ENCODE measurements at places on chromosomes 7 and 10.

DNA sequence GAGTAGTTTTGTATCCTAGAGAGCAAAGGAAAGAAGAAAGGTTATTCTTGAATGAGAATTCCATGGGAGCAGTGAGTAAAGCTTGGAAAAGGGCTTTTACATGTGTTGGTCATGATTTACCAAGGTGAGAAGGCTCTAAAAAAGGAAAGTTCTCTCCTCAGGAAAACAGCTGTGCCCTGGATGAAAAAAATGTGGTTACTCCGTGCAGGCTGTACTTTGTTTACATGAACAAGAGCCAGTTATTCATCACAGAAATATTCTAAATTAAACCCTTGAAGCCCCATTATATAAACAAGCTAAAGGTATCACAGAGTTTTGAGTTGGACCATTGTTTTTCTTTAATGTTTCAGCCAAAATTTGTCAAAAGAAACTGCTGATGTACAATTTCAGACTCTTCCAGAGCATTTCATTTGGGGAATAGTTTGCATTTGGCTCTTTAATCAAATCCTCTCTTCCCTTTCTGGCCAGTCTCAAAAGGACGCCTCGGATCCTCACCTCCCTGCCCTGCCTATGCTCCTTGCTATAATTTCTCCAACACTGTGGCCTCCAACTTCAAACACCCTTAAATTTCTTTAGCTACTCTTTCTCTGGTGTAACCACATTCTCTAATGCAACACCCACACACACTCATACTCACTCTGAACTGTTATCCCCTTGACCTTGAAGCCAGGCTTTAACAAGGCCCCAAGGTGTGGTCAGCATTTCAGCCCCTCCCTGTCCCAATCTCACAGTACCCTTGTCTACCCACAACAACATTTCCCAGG, 47.4 kb downstream of the AFAP1L2 start:
- DNase-seq: no peak

- DNase-seq: no peak
Measured at GRCh38 chr7:21543528-21544302, 876 bp downstream of the DNAH11 start.

- peak; percentile 92 for DNase-seq
Measured at GRCh38 chr10:99661377-99661763, 2.1 kb downstream of the ENTPD7 start.

DNA sequence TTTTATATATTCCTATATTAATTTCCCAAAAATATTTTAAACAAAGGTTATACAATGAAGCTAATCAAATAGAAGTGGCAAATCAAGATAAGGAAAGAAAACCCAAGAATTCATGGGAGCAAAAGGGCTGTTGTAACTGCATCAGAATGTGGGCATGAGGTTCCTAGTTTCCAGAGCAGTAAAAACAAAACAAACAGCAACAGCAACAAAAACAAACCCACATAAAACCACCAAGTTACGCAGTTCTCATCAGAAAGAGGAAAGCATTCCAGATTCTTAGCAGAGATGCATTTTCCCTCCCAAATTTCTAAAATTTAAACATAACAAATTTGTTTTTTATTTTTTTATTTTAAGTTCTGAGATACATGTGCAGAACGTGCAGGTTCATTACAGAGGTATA, 34.8 kb upstream of the MSMB start:
- DNase-seq: no peak

DNA sequence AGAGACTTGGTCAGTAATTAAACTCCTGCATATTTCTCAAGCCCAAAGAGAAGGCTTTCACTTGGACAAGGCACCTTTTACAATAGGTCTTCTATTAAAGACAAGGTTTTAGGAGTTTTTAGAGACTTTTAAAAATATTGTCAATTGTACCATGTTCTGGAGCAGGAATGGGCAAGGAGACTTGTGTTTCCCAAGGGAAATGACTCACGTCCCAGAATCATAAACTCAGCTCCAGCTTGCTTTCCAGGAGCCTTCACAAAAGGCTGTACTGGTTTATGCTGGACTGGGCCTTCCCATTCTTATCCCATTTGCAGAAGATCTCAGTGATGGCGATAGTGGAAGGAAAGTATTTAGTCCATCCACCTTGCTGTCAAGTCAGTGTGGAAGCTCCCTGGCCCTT, 7.8 kb upstream of the GLI3 start:
- DNase-seq: peak; percentile 33

DNA sequence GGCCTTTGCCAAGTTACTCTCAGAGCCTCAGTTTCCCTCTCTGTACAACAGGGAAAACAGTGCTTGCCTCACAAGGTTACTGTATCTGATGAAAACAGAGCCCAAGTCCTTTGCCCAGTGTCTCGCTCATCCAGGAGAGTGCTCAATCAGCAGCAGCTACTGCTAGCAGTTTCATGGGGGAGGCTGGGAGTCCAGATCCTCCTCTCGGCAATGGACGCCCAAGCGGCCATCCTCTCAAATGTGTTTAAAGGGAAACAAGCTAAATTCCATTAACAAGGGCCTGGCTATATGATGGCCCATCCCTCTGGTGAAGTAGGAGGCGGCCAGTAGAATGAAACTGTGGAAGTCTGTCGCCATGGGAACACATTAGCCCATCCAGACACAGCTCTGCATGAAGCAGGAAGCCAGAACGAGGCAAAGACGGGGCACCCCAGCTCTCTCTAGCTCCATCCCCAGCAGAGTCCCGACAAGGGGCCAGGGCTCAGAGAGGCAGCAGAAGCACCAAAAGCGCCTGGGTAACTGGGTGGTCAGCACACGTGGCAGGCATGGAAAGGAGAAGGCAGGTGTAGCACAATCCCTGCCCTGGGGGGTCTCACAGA, 35.2 kb downstream of the FAM53B start:
- DNase-seq: no peak

DNA sequence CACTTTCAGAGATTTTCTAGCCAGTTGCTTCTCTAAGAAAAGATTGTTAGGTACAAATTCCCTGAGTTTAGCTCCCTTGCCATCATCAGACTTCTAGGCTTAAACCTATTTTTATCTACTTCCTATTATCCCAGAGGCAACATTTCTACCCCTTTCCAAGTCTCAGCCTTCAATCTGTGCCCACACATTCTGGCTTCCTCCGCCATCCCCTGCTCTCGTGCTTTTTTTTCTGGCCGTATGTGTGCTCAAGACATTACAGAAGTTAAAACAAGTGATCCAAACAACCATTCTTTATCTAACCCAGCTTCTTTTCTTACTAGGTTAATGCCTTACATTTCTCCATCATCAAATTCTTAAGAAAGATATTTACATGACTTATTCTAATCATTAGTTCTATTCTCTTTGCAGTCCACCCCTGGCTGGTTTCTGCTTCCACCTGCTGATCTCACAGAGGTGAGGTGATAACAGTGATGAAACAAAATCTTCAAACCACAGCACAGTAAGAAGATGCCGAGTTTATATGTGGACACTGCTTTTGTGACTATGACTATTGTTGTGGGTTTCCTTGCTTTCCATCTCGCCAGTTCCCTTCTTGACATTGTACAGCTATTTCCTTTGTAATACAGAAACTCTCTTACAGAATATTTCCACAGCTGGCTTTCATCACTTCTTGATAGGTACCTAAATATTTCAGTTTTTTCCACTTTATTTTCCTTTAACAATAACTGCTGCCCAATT, 18.3 kb upstream of the CDK6 start:
- no peak for DNase-seq

GRCh38 chr10:100007231-100008141, 2.3 kb downstream of the DNMBP start:
- DNase-seq: no peak

GRCh38 chr7:84529480-84530205, 335.1 kb upstream of the SEMA3A start:
- peak; percentile 88 for DNase-seq

DNA sequence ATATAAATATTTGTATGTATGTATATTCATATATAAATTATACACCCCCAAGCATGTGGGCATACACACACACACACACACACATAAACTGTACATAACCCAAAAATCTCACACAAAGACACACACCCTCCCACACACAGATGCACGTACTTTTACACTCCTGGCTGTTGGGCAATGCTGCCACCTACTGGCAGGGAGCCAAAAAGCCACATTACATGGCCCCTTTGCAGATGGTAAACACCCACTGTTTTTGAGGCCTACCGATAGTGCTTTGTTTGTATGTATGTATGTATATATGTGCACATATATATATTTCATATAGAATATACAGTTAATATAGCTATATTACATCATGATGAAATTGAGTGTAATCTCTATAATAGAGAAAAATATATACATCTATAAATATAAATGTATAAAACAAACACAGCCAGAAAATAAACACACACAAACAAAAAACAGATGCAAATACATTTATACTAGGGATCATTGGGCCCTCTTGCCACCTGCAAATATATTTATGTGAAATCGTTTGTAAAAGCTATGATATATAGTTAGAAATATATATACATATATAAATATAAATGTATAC, 120.1 kb upstream of the ACBD5 start:
- DNase-seq: peak; percentile 52

- no peak for DNase-seq
Measured at GRCh38 chr10:69287181-69287580, 8.9 kb downstream of the HK1 start.

GRCh38 chr7:150567169-150567568, at the start of gene GIMAP4:
Gene GIMAP4, plus strand, starts transcription at chr7:150567390. Its CDS starts 2,512 bp downstream, at chr7:150569902.
- no peak for DNase-seq

DNA sequence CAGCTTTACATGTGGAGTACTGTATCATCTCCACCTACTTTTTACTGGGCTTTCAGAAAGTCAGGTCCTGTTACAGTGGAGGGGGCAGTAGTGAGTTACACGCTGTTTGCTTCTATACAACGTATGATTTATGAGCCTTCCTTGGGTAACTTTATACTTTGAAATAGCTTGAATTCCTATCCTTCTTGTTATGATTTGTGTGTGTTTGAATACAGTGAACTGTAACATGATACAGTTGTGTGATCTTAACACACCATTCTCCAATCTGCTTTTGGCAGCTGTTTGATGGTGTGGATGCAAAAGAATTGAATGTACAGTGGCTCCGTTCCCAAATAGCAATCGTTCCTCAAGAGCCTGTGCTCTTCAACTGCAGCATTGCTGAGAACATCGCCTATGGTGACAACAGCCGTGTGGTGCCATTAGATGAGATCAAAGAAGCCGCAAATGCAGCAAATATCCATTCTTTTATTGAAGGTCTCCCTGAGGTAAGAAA, 41.7 kb downstream of the SP8 start:
- peak; percentile 76 for DNase-seq

GRCh38 chr7:130369110-130369711, 11.1 kb upstream of the CPA1 start:
- peak; percentile 87 for DNase-seq

GRCh38 chr7:45914911-45915310, 6.2 kb downstream of the IGFBP3 start:
- DNase-seq: no peak

GRCh38 chr10:46283580-46284285, 3.1 kb upstream of the ANTXRL start:
- DNase-seq: no peak

DNA sequence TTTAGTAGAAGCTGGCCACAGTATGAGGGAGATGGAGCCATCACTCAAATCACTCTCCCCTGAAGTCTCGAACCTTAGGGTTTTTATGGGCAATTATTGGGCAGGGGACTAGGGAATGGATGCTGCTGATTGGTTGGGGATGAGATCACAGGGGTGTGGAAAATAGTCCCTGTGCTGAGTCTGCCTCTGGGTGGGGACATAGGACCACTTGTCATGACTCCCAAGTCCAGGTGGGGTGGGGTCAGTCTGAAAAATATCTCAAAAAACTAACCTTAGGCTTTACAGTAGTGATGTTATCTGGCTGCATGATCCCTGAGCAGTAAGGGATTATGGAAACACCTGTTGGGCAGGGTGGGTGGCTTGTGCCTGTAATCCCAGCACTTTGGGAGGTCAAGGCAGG, 98.6 kb downstream of the XRCC2 start:
- no peak for DNase-seq

DNA sequence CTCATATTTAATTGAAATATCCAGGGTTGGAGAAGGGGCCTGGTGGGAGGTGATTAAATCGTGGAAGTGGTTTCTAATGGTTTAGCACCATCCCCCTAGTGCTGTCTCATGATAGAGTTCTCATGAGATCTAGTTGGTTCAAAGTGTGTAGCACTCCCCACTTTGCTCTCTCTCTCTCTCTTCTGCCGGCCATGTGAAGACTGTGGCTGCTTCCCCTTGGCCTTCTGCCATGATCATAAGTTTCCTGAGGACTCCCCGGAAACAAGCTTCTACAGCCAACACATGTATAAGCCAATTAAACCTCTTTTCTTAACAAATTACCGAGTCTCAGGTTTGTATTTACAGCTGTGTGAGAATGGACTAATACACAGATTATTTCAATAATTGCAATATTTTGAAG, 305.8 kb upstream of the KCND2 start:
- DNase-seq: no peak

GRCh38 chr7:15719311-15719710, 32.8 kb upstream of the MEOX2 start:
- no peak for DNase-seq

GRCh38 chr7:78153285-78153684, 354.7 kb downstream of the PHTF2 start:
- DNase-seq: no peak

- DNase-seq: no peak
Measured at GRCh38 chr10:64648915-64649314, 1127.7 kb downstream of the REEP3 start.

DNA sequence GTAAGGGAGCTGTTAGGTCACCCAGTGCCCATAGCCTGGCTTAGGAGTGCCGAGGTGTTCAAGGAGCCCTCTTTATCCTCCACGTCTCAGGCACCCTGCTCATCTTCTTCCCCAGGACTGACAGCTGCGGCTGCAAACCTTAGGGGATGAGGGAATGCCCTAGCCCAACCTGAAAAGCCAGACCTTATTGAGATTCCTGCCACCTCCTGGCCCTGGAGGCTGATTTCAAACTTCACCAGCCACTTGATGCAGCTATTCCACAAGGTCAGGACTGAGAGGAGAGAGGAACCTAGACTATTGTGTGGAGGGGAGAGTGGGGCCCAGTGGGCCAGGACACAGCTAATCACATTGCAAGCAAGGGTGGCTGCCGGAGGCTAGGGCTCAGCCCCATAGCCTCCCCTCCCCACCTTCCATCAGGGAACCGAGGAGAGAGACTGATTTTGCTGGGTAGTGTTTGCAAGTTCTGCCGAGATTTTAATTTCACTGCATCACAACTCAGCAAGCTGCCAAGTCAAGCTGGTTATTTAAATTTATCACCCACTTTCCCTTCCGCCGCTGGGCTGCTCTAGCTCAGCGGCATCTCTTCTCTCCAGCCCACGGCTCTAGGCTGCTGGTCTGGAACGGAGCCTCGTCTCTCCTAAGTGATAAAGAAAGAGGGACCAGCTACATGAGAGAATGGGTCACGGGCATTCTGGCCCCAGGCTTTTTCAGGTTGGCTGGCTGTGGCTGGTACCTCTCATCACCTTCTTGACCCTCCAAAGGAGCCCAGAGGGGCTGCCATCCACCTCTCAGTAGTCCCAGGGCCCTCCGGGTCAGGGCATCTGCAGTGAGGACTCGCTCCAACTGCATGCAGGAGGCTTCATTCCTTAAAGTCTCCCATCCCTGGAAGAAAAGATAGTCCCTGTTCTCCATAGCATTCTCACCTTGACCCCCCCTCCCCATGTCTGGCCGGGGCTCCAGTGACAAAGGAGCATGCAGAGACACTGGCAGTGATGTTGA, 66.7 kb downstream of the PAX2 start:
- DNase-seq: no peak

All from NCI-H226 (cell line).